Eye (tissue), 1 donor: ENCODE measurements at places on chromosomes 3 and 15.

GRCh38 chr3:134357914-134358811 is 16.1 kb downstream of the AMOTL2 start:
- peak; percentile 84 for DNase-seq

GRCh38 chr3:83454353-83454752 is 1504.4 kb upstream of the CADM2 start:
- peak; percentile 10 for DNase-seq

- no peak for DNase-seq
Measured at GRCh38 chr3:46235425-46235824, 6.8 kb upstream of the CCR3 start.

GRCh38 chr15:77656294-77656693 is 23.6 kb upstream of the LINGO1 start:
- no peak for DNase-seq

GRCh38 chr15:48514103-48514816 is 131.2 kb downstream of the FBN1 start:
- no peak for DNase-seq

DNA sequence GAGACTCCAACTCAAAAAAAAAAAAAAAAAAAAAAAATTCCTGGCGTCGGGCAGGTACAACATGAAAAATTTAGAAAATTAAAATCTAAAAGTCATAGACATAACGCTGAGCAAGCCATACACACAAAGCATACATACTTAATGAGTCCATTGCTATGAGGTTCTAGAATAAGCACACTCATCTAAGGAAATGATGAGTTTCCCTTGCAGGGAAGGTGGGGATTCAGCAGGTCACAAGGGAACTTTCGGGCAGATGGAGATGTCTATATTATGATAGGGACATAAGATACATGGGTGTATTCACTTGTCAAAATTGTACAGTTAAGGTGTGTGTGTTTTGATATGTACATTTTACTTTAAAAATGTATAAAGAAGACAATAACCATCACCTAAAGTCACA is 120.2 kb upstream of the LIPC start:
- no peak for DNase-seq

GRCh38 chr3:197031315-197032285 is 2.0 kb upstream of the MELTF start:
- DNase-seq, result peak; percentile 40

DNA sequence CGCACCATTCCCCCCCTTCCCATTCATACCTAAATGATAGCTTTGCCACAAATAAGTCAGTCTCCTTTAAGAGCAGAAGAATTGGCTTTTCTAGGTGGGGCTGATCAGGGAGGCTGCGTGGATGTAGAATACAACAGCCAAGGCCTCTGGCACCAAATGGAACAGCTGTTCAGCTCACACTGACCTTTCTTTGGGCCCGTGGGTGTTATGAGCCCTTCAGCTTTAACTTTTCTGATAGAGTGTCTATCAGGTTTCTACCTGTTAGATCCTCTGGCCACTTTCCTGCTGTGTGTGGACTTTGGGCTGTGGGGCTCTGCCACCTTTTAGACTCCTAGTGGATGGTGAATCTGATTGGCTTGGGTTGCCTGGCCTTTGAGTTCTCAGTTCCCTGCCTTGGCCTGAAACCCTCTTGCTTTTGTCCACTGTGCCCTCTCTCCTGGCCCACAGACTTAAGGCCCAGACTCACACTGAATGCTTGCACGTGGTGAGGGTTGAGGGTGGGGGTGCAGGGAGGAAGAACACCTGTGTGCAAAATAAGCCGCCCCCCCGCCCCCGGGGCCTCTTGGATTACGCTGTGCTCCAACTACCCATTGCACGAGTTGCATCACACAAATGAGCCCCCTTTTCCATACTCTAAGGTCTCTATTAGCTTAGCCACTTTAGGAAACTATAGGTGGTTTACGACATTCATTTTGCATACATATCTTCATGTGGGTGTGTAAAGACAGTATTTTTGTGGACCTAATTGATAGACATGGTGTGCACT is 1.3 kb upstream of the RFX7 start:
- DNase-seq, result no peak

DNA sequence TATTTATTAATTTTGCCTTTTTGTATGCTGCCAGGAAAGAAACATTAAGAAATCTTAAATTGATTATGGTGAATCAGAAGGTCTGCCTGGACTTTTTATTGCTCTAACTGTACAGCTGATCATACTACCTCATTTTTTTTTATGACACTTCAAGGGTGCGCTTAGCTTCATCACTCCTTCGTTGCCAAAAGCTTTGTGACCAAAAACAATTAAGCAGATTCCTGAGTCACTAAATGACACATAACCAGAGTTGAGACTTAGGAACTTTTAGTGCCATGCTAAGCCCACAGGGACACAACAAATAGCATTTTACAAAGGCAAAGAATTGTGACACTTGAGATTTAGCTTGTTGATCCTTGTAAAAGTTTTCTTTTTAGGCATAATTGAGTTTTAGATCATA is 4.9 kb downstream of the ADIPOQ start:
- DNase-seq, result no peak

DNA sequence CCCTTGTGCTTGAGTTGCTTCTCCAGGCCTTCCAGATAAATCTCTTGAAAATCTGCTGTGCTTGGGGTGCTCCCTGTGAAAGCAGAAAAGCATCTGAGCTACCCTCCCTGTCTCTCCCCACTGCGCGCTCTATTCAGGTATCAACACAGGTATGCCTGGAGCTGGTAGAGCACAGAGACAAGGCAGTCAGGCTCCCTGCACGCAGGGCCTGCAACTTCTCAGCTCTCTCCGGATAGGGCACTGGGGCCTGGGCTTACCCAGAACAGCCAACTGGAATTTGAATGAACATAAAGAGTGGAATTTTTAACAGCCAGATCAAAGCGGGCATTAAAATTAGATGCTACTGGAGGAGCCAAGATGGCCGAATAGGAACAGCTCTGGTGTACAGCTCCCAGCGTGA is 183.6 kb downstream of the XXYLT1 start:
- DNase-seq, result no peak

DNA sequence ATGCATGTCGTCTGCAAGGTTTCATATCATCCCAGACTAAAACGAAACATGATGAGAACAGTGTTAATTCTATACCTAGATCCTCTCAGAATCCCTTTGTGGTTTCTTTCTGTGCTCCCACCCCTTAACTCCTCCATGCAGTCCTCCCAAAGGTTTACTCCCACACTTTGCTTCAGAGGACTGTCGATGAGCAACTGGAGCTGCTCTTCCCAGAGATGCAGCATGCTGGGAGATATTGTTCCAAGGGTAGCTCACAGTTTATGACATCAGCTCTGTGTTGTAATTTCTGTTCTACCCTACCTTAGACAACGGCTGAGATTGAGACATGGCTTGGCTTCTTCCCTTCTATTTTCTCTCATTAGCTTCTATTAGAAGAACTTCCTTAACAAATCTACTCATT is 313.0 kb upstream of the COL8A1 start:
- no peak for DNase-seq

DNA sequence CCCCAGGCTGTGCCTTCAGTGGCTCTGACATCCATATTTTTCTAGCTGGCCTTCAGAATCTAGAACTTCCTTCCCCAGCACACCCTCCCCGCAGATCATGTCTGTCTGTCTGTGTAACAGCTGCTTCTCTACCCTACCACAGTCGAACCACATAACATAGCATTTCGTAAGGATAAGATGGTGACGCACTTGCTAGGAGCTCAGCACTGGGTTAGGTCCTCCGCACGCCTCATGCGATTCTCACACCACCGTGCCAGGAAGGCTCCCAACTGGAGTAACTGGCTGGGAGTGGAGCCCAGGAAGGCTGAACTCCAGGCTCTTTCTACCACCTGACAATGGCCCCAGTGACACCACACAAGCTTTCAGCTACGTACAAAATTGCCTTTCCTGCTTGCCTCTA is 168.6 kb downstream of the STT3B start:
- DNase-seq, result no peak

DNA sequence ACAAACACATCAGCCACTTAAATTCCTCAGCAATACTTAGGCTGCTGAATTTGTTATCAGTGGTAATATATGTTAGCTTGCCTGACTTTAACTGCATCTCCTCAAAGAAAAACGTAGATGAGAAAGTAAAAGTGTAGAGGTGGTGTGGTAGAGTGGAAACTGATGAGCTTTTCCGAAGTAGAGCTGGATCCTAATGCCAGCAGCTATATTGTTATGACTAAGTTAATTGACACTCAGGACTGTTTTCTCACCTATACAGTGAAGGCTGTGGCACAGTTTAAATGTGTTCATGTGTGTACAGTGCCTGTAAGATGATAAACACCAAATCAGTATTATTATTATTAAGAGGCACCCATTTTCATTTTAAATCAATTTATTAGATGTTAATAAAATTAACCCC is 174.9 kb downstream of the TNIK start:
- no peak for DNase-seq

GRCh38 chr3:45261333-45262110 is 35.4 kb upstream of the TMEM158 start:
- no peak for DNase-seq

DNA sequence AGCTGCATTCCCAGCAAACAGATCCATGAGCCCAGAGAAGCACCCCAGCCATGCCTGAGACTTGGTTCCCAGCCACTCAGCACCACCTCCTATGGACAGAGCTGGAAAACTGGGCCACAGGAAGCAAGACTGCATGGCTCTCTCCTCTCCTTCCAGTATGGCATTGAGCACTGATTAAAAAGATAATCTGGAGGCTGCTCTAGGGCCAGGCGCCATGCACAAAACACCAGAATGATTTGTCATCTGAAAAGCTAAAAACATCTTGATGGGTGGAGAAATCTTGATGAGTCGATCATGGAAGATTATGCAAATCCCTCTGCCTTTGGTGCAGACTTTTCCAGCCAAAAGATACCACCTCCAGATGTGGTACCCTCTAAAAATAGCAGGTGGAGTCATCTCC is 62.7 kb upstream of the MRPS22 start:
- no peak for DNase-seq

DNA sequence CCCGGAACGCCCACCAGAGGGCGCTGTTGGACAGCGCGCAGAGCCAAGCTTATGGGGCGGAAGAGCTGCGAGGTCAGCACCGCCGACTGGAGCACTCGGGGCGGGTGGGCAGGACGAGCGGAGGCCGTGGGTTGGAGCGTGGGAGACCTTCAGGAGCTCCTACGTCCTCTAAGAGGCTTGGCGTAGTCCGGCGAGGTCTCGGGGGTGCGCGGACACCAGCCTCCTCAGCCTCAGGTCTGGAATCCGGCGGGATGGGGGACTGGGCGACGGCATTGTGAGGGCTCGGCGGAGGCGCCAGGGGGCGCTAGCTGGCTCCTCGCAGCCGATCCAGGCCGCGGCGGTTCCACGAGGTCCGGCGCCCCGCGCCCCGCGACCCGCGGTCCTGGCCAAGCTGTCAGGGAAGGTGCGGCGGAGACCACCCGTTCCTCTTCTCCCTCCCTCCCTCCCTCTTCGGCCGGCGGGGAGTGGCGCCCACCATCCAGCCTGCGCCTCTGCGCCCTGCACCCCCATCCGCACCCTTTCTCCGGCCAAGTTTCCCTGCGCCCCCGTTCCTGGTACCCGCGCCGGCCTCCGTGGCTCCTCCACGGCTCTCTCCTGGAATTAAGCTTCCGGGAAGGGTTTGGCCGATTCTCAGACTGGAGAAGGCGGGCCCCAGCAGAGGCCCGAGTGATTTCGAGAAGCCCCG is 24.3 kb upstream of the POLG start:
- DNase-seq, result peak; percentile 92

DNA sequence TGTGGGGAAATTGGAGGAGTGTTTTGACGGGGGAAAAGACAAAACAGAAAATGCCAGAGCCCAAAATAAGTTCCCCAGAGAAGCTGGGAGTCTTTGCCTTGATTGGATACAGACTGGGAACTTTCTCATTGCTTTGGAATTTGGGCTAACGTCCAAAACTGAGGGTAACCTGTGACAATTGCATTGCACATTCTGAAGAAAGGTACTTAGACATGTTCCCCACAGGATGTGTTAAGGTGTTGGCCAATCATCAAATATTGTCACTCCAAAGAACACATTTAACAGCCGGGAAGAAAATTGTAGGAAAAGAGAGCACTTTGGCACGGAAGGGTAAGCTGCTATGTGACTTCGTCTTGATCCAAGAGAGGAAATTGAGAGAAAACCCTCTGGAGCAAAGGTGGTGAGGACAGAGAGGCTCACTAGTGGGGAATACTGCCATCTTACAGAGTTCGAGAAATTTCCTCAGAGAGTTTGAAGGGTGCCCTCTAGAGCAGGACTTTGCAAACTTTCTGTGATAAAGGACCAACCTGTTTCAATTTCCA is 619.5 kb upstream of the TBL1XR1 start:
- peak; percentile 68 for DNase-seq

- DNase-seq, result no peak
Measured at GRCh38 chr3:98786364-98787006, 23.3 kb downstream of the ST3GAL6 start.

DNA sequence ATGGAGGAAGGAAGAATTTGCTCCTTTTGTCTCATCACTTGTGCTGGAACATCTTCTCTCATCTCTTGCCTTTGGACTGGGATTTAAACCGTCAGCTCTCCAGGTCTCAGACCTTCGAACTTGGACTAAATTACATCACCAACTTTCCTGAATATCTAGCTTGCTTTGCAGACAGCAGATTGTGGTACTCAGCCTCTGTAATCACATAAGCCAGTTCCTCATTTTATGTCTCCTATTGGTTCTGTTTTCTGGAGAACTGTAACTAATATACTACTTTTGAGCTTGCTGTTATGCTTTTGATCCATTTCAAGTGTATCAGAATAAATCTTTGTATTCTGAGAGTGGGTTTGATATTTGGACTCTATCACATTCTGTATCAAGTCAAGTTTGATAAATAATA is 164.3 kb upstream of the VEPH1 start:
- no peak for DNase-seq

- DNase-seq, result no peak
Measured at GRCh38 chr15:71254491-71254890, 139.2 kb downstream of the THSD4 start.

DNA sequence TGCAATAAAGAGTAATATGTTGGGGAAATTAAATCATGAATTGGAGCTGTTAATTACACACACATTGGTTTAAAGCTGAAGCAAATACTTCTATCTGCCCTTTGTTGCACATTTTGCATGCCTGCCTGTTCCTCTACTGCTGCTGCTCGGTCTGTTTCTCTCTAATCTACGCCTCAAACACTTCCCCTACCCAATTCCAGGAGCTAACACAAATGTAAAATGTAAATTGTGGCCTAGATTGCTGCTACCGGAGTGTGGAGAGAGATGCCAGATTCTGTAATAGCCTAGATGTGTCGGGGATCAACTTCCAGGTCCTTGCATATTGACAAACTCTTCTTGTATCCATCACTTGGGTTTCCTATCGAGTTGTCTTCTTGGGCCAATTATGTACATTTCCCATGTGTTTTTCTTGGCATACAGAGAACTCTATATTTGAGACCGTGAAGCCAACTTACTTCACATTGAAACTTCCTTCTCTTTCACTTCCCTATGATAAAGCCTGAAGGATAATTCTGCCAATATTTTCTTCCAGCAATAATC is 450.4 kb upstream of the NR2F2 start:
- no peak for DNase-seq

- peak; percentile 14 for DNase-seq
Measured at GRCh38 chr3:101999177-101999779, 150.0 kb downstream of the NFKBIZ start.

- no peak for DNase-seq
Measured at GRCh38 chr3:150942221-150942620, 30.3 kb downstream of the CLRN1 start.
